ENCODE measurements at places on chromosomes 5 and 9.

GRCh38 chr5:37730896-37731455 is 108.9 kb downstream of the GDNF start:
- no peak for DNase-seq

GRCh38 chr5:157917491-157917890 is 58.5 kb upstream of the CLINT1 start:
- no peak for DNase-seq

GRCh38 chr5:35859101-35859661 is 2.5 kb downstream of the IL7R start:
- no peak for DNase-seq

GRCh38 chr5:6321078-6321477 is 57.3 kb downstream of the MED10 start:
- no peak for DNase-seq

DNA sequence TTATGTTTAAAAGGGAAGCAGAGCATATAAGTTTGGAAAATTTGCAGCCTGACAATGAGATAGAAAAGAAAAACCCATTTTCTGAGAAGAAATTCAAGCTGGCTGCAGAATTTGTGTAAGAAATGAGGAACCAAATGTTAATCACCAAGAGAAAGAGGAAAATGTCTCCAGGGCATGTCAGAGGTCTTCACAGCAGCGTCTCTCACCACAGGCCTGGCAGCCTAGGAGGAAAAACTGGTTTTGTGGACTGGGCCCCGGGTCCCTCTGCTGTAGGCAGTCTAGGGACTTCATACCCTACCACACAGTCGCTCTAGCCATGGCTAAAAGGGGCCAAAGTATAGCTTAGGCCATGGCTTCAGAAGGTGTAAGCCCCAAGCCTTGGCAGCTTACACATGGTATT is 32.1 kb upstream of the HSD17B4 start:
- DNase-seq: no peak

DNA sequence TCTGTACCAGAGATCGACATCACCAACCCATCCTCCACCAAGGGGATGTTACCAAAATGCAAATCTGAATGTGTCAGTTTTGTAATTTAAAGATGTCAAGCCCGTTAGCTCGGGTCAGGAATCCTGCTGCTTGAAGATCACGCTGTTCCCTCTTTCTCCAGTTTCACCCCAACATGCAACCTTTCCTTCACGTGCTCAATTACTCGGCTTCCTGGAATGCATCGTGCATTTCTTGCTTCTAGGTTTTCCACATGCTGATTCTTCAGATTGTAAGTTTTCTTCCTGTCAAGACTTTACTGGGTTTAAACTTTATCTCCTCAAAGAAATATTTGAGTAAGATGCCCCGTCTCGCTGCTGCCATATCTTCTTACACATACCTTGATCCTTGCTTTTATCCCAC is 209.5 kb upstream of the SNX2 start:
- no peak for DNase-seq

- no peak for DNase-seq
Measured at GRCh38 chr5:33565324-33565723, 124.6 kb downstream of the TARS1 start.

DNA sequence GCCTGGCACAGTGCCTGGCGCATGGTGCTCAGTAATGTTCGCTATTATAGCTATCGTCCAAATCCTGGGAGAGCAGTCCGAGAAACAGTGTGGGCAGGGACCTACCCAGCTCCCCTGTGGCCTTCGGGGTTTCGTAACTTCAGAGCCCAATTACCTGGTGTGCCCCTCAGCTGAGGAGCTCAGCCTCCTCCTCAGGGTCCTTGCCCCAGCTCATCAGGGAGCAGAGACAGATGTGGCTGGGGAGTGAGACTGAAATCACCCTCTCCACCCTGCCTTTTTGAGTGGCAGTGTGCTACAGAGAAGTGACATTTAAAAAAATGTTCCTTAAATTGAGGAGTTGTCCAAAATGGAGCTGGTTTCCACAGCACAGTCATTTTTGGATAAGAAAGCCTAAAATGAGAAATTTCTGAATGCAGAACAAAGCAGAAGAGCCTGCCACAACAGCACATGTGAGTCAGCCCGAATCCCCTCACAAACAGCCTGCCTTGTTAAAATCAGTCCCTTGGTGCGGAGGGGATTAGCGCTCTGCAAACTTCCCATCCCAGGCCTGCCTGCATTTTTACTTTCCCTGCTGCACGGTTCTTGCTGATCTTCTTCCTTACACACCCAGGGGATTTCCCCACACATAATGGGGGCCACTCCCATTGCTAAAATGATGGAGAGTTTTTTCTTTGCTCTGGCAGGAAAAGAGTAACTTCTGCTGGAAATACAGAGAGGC is 78.1 kb upstream of the PITX1 start:
- no peak for DNase-seq

Measured in MM.1S (cell line).